ENCODE measurements at places on chromosomes 3 and 15.
A peak's percentile ranks its signal among the peaks of the same experiment; 100 is the strongest.

GRCh38 chr3:178096955-178097354 is 439.3 kb upstream of the KCNMB2 start:
- H3K27ac ChIP-seq, result no peak overlapping the region
- H3K4me3 ChIP-seq, result no peak overlapping the region
- DNase-seq, result no peak
- no peaks in the 10 kb centered on the region for H3K27me3 ChIP-seq
- no peaks in the 10 kb centered on the region for H3K4me1 ChIP-seq

DNA sequence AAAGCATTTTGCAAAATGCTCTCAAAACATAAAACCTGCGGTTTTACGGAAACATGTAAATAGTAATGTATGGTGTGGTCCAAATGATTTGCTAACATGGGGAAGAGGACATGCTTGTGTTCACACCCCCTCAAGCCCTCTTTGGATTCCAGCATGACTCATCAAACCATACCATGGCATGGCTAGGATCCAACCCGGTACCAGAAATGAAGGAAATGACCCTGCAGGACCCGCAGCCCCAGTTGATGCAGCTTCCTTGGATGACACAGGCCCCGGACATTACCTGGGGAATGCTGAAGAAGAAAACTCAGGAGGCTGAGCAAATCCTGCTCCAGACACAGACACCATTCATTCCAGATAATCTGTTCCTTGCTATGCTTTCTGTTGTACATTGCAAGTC is 222.9 kb downstream of the DTWD1 start:
- no peak for DNase-seq
- no peak overlapping the region for H3K27ac ChIP-seq
- H3K4me1 ChIP-seq, result no peaks in the 10 kb centered on the region
- no peaks in the 10 kb centered on the region for H3K27me3 ChIP-seq
- no peak overlapping the region for H3K4me3 ChIP-seq
- no peaks in the 10 kb centered on the region for H3K36me3 ChIP-seq

GRCh38 chr3:116394365-116394764 is 50.9 kb downstream of the LSAMP start:
- H3K4me3 ChIP-seq, result no peak overlapping the region
- H3K36me3 ChIP-seq, result no peaks in the 10 kb centered on the region
- no peaks in the 10 kb centered on the region for H3K4me1 ChIP-seq
- H3K27me3 ChIP-seq, result no peaks in the 10 kb centered on the region
- DNase-seq, result no peak

DNA sequence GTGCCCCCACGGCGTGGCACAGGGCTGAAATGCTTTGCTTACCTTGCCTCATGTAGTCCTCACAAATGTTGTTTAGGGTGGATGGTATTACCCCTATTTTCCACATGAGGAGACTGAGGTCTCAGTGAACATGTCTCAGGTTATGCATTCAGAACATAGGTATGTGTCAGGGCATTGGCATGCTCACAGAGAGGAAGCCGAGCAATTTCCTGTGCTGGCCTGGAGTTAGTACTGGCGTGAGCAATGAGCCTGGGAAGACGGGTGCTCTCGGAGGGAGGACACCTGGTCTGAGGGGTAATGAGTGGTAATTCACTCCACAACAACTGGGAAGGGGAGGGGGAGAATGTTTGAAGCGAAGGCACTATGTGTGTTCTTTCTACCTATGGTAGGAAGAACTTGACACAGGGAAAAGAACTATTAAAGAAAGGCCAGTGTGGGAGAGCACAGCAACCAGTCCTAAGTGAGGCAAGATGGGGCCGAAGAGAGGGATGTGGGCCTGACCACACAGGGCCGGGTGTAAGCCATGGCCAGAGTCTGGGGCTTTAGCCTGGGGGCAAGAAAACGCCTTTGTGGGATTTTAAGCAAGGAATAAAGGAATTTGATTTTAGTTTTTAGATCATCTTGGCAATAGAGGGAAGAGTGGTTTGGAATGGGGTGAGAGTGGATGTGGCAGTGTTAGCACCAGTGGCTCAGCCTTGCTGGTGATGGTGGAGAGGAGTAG is 4.9 kb upstream of the FAM131A start:
- H3K4me3 ChIP-seq, result no peak overlapping the region
- H3K27me3 ChIP-seq, result no peaks in the 10 kb centered on the region
- peak overlapping the region; percentile 37 for H3K27ac ChIP-seq
- peaks cover 79% of the 10 kb centered on the region for H3K36me3 ChIP-seq
- H3K4me1 ChIP-seq, result peaks cover 19% of the 10 kb centered on the region

- H3K4me1 ChIP-seq, result no peaks in the 10 kb centered on the region
- no peak for DNase-seq
- no peaks in the 10 kb centered on the region for H3K27me3 ChIP-seq
- H3K27ac ChIP-seq, result no peak overlapping the region
- no peak overlapping the region for H3K4me3 ChIP-seq
- no peaks in the 10 kb centered on the region for H3K36me3 ChIP-seq
Measured at GRCh38 chr3:53941184-53941583, 49.5 kb upstream of the SELENOK start.

GRCh38 chr15:59326856-59327255 is 45.8 kb downstream of the MYO1E start:
- no peaks in the 10 kb centered on the region for H3K36me3 ChIP-seq
- H3K27me3 ChIP-seq, result no peaks in the 10 kb centered on the region
- H3K27ac ChIP-seq, result no peak overlapping the region
- H3K4me3 ChIP-seq, result no peak overlapping the region

GRCh38 chr15:60672400-60672799 is 193.5 kb upstream of the ICE2 start:
- H3K27me3 ChIP-seq, result no peaks in the 10 kb centered on the region
- DNase-seq, result no peak
- H3K27ac ChIP-seq, result no peak overlapping the region
- no peak overlapping the region for H3K4me3 ChIP-seq
- H3K4me1 ChIP-seq, result peaks cover 4% of the 10 kb centered on the region

DNA sequence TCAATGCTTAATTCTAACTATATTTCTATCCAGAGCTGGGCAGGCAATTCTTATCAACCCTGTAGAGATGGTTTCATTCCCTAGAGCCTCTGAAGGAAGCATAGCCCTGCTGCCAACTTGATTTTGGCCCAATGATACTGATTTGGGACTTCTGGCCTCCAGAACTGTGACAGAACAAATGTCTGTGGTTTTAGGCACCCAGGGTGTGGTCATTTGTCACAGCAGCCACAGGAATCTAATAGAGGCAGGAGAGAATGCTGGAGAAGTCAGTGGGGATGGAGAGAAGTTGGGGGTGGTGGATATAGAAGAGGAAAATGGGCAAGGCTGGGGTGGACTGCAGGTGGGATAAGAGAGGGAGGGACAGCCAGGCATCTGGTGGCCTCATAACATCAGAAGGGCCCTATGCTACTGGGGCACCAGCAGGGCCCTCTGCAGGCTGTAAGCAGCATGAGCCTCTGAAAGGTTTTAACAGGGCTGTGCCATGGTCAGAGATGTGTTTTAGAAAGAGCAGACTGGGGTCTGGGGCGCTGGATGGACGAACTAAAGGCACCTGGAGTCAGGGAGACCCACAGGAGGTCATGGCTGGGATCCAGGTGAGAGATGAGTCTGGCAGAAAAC is 19.8 kb downstream of the MRPS11 start:
- DNase-seq, result no peak
- H3K4me1 ChIP-seq, result no peaks in the 10 kb centered on the region
- no peaks in the 10 kb centered on the region for H3K27me3 ChIP-seq
- no peak overlapping the region for H3K27ac ChIP-seq
- H3K36me3 ChIP-seq, result no peaks in the 10 kb centered on the region
- no peak overlapping the region for H3K4me3 ChIP-seq

DNA sequence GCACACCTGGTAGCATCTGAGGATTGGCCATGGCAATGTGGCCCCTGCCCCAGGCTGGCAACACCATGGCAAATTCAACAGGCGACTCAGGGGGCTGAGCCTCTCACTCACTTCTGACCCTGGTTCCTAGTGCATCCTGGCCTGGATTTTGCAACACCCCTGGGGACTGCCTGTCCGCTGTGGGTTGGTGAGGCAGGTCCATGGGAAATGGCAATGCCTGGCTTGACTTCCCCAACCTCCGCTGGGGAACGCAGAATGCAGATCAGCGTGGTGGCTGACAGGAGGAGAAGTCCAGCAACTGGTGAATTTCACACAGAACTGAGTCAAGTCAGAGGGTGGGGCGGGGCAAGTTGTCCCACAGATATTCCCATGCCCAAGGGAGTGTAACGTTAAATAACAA is 3.9 kb upstream of the PSTPIP1 start:
- peaks cover 28% of the 10 kb centered on the region for H3K4me1 ChIP-seq
- no peak overlapping the region for H3K27ac ChIP-seq
- DNase-seq, result peak; percentile 65
- no peaks in the 10 kb centered on the region for H3K36me3 ChIP-seq
- no peak overlapping the region for H3K4me3 ChIP-seq

- peak overlapping the region; percentile 36 for H3K27ac ChIP-seq
- H3K36me3 ChIP-seq, result no peaks in the 10 kb centered on the region
- no peak for DNase-seq
- no peak overlapping the region for H3K4me3 ChIP-seq
- no peaks in the 10 kb centered on the region for H3K27me3 ChIP-seq
Measured at GRCh38 chr3:143170676-143171075, 51.1 kb downstream of the CHST2 start.

DNA sequence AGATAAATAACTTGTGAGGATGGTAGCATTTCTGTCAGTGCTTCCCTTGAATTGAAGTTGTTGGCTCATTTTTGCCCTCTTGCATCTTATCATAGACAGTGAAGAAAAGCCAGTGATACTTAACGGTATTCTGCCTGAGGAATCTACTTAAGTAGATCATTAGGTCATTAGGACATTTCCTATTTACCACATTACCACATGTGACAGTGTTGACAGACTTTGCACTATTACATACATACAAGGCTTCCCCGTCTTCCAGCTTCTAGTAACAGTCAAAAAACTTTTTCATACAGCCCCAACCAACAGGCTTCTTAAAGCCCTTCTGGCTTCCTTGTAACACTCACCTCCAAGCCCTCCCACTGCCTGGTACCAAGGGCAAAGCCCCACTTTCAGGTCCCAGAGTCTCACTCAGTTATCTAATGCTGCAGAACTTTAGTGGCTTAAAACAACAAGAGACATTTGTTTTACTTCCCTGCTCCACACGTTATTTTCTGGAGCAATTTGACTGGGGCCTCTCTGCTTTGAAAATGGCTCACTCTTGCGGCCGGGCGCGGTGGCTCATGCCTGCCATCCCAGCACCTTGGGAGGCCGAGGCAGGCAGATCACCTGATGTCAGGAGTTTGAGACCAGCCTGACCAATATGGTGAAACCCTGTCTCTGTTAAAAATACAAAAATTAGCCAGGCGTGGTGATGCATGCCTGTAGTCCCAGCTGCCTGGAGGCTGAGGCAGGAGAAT is 40.0 kb downstream of the ASB7 start:
- no peaks in the 10 kb centered on the region for H3K27me3 ChIP-seq
- H3K36me3 ChIP-seq, result no peaks in the 10 kb centered on the region
- peak; percentile 52 for DNase-seq
- no peak overlapping the region for H3K27ac ChIP-seq
